ENCODE measurements at places on chromosomes 7 and 10.

DNA sequence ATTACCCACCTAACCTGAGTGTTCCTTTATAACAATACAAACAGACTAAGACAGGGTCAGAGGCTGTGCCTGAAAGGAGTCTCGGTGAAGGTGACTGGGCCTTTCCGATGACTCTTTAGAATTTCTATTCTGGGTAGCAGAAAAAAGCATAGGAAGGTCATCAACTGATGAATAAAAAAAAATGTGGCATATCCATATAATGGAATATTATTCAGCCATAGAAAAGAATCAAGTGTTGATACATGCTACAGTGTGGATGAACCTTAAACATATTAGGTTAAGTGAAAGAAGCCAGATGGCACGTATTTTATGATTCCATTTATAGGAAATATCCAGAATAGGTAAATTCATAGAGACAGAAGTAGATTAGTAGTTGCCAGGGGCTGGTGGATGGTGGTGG lies 83.4 kb downstream of the LRMDA start:
- no peak for DNase-seq

DNA sequence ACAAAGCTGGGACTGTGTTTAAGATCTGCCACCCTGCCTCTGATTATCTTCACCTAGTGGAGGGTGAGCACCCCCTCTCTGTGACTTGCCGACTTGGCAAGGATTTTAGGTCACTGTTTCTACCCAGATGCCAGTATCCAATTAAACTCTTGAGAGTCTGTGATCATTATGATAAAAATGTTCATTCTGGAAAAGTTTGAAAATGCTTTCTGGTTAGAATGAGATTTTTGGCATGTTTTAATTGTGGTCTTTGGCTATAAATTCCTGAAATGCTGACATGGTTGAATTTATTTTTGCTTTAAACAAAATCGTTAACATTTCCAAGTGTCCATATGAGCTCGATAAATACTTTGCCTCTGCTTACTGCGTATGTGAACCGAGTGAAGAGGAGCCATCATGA lies 221.4 kb downstream of the BICC1 start:
- no peak for DNase-seq

DNA sequence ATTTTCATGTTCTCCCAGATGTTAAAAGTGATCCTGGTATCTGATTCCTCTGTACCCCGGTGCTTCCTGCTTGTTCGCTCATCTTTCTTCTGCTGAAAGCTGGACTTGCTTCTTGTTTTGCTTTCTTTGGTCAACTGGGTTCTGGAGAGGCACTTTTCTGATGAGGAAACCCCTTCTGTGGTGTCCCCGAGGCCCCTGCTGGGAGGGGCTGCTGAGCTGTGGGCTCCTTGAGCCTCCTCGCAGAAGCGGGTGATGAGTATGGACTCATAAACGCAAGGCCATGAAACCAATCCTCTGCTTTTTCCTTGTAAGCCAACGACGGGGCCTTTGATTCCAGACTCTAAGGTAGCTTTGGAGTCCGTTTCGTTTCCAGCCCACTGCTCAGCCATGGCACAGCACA lies 7.8 kb downstream of the WIPI2 start:
- DNase-seq = no peak

DNA sequence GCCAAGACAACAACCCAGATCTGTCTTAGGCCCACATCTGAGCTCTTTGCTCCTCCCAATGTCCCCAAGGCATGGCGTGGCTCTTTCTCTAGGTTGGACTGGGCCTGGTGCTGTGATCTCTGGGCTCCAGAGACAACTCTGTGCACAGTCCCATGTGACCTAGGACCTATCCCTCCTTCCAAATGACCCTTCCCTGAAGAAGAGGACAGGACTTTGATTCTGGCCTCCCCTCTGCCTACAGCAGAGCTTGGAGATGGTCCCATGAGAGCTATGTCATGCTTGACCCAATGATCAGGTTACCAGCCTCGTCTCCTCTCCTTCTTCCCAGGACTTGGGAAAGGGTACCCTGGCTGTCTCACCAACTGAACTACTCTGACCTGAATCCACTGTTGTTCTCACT lies 296.3 kb upstream of the GALNT17 start:
- DNase-seq = no peak

- no peak for DNase-seq
Measured at GRCh38 chr7:94146408-94146807, 142.3 kb upstream of the BET1 start.

- DNase-seq = no peak
Measured at GRCh38 chr7:115941703-115942268, 88.8 kb downstream of the TFEC start.

- peak; percentile 65 for DNase-seq
Measured at GRCh38 chr7:44981035-44981706, 2.4 kb upstream of the MYO1G start.

- no peak for DNase-seq
Measured at GRCh38 chr7:147047696-147048095, 931.1 kb downstream of the CNTNAP2 start.

- DNase-seq = no peak
Measured at GRCh38 chr7:126501617-126502016, 751.1 kb downstream of the GRM8 start.

DNA sequence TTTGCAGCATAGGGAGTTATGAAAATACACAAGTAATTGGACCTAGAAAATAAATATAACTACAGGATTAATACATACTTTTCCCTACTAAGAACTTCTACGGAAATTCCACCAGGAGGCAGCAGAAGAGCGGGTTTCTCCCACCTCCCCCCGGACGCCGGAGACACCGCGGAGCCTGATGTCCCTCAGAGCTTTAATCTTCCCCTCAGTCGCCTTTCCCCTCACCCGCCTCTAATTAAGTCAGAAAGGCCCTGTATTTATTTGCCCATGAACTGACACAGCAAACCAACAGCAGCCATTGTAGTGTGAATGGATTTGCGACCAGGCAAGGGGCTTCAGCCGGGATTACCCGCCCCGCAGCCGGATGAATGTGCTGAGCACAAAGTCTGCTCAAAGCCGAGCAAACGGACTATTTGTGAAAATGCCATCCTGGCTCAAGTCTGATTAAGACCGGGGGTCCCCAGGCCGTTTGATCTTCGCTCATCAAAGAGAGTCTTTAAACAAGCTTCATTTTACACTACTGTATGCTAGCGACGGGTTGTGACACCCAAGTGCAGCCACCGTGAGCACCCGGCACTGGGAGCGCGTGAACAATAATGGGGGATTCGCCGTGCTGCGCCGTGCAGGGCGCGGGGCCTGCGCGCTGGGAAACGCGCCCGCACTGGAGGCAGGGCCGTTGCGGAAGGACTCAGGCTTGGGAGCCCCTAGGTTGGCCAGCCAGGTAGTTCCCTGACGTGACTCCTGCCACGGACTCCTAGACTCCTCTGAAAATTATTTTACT lies 5.6 kb upstream of the DKK1 start:
- peak; percentile 22 for DNase-seq

- DNase-seq = no peak
Measured at GRCh38 chr7:134729895-134730294, 49.5 kb upstream of the CALD1 start.

DNA sequence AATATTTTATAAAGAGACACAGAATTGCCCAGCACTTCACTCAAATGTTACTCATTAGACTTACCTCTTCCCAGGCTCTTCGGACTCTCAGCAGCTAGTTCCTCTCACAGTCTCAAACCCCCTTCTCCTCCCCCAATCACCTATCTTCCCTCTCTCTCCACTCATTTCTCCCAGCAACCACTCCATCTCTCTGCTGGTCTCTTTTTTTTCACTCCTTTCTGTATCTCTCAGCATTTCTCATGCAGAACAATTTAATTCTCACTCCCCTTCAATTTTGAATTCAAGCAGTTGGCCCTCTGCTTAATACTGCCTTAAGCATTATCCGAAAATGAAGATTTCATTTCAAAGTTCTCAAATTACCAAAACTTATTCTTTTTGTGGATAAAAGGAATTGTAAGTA lies 34.4 kb upstream of the CAV2 start:
- no peak for DNase-seq

All from activated CD4-positive, alpha-beta T cell treated with anti-CD3 and anti-CD28 coated beads, Interleukin-2, amount 50 U/mL, for 48 hours (primary cell).